ENCODE measurements at places on chromosomes 1 and 21.
A peak's percentile ranks its signal among the peaks of the same experiment; 100 is the strongest.

GRCh38 chr1:211524521-211524920, 32.6 kb upstream of the RD3 start:
- DNase-seq: no peak

- no peak for DNase-seq
Measured at GRCh38 chr1:159953536-159954515, at the start of gene SLAMF9. TSS of gene SLAMF9 (minus strand) at chr1:159954237. CDS start at chr1:159954137, 100 bp downstream.

- DNase-seq: no peak
Measured at GRCh38 chr21:44349847-44350772, 3.3 kb upstream of the TRPM2 start.

GRCh38 chr1:118217141-118217838, 32.3 kb upstream of the SPAG17 start:
- DNase-seq: no peak

- DNase-seq: no peak
Measured at GRCh38 chr1:147723691-147724323, 36.6 kb downstream of the GJA5 start.

DNA sequence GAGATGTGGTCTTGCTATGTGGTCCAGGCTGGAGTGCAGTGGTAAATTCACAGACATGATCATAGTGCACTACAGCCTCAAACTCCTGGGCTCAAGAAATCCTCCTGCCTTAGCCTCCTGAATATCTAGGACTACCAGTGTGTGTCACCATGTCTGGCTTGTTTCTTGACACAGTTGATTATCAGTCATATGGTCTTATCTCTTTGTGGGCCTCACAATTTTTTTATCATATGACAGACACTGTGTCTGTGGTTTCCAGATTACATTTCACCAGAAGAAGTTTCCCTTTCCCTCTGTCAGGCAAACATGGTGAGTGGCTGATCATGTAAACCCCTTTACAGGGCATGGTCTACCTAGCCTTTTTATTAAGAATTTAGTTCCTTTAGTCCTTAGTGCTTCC, 96.1 kb downstream of the HFM1 start:
- no peak for DNase-seq

DNA sequence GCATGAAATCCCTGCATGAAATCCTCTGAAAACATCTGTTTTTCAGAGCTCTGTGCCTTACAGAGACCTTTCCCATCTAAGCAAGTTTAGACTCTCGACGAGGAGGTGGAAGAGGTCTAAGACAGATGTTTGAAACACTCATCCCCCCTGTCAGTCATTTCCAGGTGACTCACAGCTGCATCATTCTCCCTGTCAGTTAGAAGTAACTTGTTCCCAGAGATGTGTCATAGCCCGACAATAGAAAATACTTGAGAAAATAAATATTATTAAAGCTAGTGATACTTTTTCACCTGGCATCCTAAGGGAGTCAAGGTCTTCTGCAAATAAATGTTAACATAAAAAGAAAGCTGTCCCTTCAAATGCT, 41.6 kb upstream of the SEC16B start:
- no peak for DNase-seq

DNA sequence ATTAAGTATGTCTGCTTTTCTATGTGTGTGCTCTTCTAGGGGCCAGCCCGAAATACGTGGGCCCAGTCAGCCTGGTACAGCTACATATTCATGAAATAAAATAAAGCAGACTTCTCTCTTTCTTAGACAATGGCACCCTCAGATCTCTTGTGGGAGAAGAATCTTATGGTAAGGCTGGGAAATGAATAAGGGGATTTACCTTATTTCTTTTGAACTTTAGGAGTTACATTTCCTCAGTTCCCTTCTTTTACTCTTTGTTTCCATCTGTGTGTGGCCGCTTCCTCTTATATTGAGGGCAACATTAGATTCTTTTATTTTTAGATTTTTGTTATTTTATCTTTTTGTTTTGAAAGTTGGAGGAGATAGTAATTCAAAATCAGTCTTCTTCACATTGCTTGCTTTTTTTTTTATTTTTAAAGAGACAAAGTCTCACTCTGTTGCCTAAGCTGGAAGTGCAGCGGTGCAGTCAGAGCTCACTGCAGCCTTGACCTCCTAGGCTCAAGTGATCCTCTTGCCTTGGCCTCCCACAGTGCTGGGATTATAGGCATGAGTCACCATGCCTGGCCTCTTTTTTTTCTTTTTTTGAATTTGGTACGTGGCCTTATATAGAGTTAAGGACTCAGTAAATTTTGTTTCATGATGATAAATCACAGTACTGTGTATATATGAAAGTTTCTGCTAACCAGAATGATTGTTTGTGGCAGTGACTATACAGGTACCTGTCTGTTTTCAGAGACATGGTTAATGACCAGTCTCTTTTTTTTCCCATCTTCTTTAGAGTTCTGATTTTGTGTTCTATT, 9.1 kb downstream of the LAMC1 start:
- no peak for DNase-seq

GRCh38 chr1:160118928-160119327, 3.4 kb downstream of the ATP1A2 start:
- DNase-seq: no peak

GRCh38 chr1:13790290-13791030, 90.5 kb downstream of the PRDM2 start:
- DNase-seq: no peak

- DNase-seq: no peak
Measured at GRCh38 chr21:39666026-39666425, 53.3 kb downstream of the B3GALT5 start.

GRCh38 chr1:75132242-75132811, 1.9 kb upstream of the LHX8 start:
- DNase-seq: no peak

DNA sequence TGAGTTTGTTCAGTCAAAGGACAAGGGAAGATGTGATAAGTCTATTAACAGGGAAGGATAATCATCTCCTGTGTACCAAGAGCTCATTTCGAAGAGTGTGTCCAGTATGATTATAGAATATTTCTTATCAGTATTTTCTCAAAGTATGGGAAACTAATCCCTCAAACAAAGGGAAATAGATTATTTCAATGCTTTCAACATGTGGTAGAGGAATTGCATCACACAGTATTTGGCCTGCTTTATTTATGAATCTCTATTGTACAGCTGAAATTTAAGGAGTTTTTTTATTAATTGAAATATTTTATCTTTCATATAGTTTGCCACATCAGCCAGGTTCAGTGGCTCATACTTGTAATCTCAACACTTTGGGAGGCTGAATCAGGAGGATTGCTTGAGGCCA, 151.0 kb downstream of the CLEC20A start:
- DNase-seq: no peak

- no peak for DNase-seq
Measured at GRCh38 chr1:88973520-88974137, 18.8 kb downstream of the KYAT3 start.

GRCh38 chr1:112718691-112719418, 3.7 kb upstream of the PPM1J start:
- peak; percentile 72 for DNase-seq

DNA sequence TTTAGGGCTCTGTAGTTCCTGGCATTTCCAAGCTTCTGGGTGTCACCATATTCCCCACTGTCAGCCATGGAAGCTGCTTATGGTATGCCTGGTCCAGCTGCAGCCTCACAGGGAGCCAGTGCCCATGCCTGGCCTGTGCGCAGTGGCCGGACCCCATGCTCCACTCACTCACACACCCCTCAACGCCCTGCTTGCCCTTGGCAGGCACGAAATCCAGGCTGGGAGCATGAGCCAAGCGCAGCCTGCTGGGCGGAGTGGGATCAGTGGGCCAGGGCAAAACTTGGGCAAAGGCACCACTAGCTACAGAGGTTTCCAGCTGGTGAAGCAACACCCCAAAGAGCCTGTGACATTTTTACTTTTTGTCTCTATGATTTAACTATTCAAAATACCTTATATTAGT, 520.4 kb downstream of the RWDD3 start:
- no peak for DNase-seq

DNA sequence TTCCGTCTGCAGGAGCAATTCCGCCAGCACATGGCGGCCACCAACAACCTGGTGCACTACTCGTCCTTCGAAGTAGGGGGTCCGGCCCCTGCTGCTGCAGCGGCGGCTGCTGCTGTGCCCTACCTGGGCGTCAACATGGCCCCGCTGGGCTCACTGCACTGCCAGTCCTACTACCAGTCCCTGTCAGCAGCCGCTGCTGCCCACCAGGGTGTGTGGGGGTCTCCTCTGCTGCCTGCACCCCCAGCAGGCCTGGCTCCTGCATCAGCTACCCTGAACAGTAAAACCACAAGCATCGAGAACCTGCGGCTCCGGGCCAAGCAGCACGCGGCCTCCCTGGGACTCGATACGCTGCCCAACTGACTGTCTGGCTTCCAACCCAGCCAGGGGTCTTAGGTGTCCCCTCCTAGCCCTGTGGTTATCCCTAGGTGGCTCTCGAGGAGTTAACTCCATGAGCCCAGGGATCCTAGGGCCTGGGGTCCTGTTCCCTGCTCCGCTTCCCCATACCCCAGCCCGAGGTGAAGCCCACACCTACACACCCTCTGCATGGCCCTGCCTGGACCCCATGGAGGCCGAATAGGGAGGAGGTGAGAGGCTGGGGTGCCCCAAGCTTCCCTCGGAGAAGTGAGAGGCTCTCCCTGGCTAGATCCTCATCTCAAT, 22.6 kb downstream of the DMBX1 start:
- DNase-seq: no peak

DNA sequence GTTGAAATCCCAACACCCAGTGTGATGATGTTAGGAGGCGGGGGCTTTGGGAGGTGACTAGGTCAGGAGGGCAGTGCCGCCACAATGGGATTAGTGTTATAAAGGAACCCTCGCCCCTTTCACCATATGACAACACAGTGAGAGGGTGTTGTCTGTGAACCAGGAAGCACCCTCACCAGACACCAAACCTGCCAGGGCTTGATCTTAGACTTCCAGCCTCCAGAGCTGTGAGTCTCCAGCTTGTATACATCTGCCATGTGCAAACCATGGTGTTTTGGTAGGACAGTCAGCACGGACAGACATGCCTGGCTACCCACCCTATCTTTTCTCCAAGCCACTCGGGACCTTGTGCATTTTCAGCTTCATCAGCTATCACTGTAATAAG, 4.0 kb downstream of the TRIM11 start:
- DNase-seq: no peak

- no peak for DNase-seq
Measured at GRCh38 chr1:159188375-159188788, 16.3 kb upstream of the ACKR1 start.

GRCh38 chr1:82052563-82052962, 251.8 kb downstream of the ADGRL2 start:
- DNase-seq: no peak

GRCh38 chr1:119081700-119082099, 58.8 kb downstream of the WARS2 start:
- DNase-seq: no peak

DNA sequence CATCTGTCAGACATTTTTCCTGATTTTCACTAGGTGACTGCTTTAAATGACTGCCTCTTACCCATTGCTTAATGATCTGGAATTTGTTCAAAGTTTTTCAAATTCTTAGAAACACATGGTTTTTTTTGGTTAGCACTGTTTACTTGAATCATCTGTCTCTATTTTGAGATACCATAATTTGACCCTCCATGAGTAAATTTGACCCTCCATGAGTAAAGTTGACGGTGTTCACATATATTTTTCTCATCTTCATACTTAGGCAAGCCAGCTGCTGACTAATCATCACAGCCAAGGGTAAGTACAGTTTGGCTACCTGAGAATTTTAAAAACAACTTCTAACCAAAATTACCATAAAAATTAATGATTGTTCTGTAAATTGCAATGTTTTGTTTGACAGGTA, 586.5 kb downstream of the PTBP2 start:
- DNase-seq: no peak

GRCh38 chr1:27626031-27626935, 8.7 kb downstream of the FGR start:
- DNase-seq: no peak

DNA sequence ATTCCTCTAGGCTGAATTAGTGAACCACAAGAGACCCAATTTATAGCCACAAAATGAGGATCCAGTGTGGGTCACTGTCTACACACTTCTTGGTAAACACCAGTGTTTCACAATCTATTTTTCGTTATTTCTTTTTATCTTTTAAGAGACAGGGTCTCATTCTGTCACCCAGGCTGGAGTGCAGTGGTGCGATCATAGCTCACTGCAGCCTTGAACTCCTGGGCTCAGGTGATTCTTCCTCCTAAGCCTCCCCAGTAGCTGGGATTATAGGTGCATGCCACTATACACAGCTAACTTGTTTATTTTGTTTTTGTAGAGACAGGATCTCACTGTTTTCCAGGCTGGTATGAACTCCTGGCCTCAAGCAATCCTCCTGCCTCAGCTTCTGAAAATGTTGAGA, 29.3 kb upstream of the SLC45A3 start:
- no peak for DNase-seq

DNA sequence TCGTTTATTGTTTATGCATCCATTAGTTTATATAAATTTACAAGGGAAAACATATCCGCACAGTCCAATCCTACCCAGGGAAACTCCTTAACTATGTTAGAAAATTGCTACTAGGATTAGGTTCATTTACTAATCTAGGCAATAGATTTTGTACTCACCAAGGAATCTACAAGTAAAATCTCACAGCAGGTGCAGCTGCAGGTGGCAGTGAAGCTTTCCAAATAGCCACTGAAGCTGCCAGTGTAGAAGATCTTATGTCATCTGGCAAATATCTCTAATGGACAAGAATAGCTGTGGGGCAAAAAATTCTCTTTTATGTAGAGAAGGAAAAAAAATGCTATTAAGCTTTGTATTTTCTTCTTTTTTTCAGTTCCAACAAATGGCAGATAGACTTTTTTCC, 963.4 kb upstream of the ADGRL4 start:
- no peak for DNase-seq

DNA sequence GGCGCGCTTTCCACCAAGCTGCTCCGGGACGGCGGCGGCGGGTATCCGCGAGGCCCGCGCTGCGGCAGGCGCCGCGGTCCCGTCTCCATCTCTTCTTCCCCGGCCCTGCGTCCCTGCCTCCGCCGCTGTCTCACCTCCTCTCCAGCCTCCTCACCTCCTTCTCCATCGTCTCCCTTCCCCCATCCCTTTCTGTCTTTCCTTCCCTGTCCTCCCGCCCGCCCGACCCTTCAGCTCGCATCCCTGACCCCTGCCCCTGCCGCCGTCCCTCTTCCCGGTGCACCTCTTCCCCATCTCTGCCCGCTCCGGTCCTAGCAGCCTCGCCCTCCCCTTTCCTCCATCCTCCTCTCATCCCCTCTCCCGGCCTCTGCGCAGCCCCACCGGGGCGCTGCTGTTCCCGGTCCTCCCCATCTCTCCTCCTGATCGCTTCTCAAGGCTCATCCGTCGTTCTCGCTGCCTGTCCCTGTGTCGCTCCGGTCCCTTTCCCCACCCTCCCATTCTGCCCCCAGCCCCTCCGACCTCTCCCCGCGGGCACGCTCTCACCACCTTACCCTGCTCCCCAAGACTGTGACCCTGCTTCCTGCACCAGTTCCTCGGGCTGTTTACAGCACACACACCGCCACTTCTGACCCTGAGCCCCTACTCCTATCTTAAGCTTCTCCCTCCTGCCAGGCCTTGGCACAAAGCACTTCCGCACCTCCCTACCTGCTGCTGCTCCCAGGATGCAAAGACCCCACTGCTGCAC, 760 bp upstream of the NPHP4 start:
- no peak for DNase-seq
